ENCODE measurements at places on chromosomes 16 and 17. TPM values are rescaled to one million over a fixed set of nuclear protein-coding genes. Genes with fewer than 3 reads are reported as not detected.

DHX38 gene
- total RNA-seq: 76.8 TPM

CYLD gene
- 6.2 TPM for total RNA-seq

KRTAP9-4 gene
- total RNA-seq: not detected

RNPS1 gene
- total RNA-seq: 343 TPM

TBC1D3K gene
- not detected for total RNA-seq

Measured in K562 (cell line).